DMS79 (cell line): ENCODE measurements at places on chromosomes 7 and 10.

- DNase-seq, result no peak
Observed at GRCh38 chr10:30192846-30193608, 133.6 kb upstream of the JCAD start.

DNA sequence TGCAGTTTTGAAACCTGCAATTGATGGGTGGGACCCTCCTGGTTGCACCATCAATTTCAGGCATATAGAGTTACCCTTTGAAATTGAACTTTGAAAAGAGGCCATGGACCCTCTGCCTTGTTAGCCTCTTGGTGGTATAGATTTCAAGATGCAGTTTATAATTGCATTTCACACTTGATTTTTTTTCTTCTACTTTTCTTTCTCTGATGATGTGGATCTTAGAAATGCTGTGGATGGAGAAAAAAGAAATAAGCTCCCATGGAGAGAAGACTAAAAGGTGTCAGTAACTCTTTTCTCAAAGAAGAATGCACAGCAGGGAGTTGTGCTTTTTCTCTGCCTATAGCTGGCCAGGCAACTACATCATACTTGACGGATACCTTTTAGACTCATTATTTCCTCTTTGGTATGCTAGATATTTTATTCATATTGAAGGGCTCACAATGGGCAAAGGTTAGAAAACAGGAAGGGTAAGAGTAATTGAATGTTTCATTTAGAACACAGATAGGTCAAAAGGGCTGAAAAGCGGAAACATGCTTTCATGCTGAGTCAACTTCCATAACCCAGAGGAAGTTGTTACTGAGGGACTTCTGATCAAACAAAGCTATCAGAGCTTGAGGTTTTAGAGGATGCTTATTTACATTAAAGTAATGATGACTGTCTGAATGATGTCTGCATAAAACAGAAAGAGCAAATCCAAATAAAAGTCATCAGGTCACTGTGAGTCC, 773.2 kb upstream of the LRRN3 start:
- DNase-seq, result no peak

DNA sequence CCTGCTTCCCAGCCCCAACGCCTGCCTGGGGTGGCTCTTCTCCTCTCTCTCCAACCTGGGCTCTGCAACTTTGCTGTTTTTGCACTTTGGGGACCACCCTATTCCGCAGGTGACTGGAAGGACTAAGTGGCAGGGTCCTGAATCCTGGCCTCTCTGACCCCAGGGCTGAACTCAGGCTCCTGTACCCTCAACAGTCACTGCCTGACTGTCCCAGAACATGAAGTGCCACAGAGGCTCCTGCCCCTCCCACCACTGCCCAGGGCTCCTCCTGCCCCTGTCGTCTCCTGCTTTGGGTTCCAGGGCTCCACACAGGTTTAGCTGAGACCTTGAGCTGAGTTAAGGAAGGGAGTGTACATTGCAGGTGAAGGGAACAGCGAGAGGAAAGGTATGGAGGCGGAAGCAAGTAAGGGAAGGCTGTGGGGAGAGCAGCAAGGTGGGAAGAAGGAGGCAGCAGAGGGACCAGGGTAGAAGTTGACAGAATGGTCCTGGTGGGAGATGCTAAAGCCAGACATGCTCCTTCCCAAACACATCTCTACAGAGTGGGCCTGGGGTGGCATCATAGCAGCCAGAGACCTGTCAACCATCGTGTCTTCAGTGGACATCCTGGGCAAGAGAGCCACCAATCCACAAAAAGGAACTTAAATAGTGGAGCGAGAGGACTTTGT, 5.7 kb upstream of the GRID1 start:
- no peak for DNase-seq

GRCh38 chr10:42519761-42520460, 118.5 kb downstream of the ZNF33B start:
- no peak for DNase-seq

GRCh38 chr10:59242057-59242456, 65.6 kb downstream of the PHYHIPL start:
- DNase-seq, result no peak

GRCh38 chr10:17038627-17039026, 91.0 kb downstream of the CUBN start:
- no peak for DNase-seq

DNA sequence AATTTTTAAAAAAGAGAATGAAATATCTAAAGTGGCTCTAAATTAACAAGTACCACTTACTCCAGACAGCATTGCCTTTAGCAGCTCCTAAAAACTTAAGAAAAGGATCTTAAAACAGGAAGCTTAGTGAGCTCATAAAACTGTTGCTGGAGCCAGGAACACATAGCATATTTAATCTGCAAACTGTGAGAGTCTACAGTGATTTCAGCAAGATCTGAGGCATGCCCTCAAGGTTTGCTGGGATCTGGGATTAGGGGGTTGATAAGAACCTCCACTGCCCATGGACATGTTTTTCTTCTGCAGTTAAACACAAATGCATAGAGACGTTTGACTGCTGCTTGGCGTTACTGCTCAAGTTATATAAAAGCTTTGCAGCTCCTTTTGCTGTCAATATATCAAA, 3.8 kb downstream of the GLI3 start:
- DNase-seq, result no peak

DNA sequence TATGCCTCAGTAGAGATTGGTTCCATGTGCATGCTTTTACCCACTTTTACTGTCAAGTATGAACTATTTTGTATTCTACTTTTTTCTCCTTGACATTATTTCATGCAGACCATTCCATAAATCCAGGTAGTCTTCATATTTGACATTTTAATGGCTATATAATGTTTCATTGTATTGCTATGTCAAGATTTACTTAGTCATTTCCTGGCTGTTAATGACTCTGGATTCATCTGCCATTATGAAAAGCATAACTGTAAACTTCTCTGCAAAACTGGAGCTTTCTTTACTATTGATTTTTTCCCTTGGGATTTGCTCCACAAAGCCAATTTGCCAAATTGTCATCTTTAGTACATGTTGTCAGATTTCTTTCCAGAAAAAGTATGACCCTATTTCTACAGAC, 6.8 kb upstream of the MSRB2 start:
- no peak for DNase-seq

DNA sequence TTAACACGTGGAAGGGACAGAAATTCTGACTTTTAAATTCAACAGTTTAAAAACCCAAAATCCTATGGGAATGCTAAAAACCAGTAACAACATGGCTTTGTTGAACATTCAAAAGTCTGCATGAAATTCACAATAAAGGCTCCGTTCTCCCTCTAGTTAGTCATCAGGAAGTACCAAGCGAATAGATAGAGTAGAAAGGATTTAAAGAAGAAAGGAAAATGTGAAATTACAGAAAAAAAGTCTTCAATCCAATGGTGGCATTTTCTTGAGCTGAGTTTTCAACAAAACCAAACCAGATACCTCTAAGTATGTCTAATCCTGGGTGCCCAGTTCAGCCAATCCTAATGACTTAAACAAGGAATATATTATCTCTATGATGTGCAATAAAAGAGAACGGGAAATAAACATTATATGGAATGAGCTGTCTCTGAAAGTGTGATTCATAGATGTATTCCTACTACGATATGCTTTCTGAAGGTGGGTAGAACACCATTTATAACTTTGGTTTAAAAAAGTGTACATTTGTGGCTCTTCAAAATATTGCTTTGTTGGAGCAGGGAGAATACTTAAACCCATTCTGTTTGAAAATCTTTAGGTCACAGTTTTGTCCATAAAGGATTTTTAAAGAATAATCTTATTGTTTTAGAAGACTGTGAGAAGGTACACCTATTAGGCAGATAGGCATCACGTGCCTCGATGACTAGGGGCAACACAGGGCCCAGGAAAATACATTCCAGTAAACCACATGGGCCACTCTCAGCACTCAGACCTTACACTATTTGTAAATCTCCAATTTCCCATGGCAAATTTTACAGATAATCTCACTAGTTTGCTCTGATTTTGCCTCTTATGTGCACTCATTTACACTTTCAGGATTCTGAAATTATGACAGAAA, 87.7 kb downstream of the CUBN start:
- DNase-seq, result no peak

DNA sequence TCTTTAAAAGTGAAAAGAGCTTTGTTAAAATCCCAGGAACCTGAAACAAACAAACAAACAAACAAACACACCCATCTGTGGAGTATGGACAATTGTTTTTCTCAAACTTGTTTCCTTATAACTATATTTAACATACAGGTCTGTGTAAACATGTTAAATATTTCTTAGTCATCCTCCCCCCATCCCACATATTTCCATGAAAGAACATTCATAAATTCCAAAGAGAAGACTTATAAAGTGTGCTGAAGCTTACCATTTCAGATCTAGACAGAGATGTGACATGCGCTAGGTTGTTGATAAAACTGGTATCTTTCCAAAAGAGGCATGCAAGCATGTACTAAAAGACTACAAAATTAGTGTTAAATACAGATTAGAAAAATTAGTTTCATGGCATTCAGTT, 6.5 kb downstream of the FKBP14 start:
- DNase-seq, result no peak

DNA sequence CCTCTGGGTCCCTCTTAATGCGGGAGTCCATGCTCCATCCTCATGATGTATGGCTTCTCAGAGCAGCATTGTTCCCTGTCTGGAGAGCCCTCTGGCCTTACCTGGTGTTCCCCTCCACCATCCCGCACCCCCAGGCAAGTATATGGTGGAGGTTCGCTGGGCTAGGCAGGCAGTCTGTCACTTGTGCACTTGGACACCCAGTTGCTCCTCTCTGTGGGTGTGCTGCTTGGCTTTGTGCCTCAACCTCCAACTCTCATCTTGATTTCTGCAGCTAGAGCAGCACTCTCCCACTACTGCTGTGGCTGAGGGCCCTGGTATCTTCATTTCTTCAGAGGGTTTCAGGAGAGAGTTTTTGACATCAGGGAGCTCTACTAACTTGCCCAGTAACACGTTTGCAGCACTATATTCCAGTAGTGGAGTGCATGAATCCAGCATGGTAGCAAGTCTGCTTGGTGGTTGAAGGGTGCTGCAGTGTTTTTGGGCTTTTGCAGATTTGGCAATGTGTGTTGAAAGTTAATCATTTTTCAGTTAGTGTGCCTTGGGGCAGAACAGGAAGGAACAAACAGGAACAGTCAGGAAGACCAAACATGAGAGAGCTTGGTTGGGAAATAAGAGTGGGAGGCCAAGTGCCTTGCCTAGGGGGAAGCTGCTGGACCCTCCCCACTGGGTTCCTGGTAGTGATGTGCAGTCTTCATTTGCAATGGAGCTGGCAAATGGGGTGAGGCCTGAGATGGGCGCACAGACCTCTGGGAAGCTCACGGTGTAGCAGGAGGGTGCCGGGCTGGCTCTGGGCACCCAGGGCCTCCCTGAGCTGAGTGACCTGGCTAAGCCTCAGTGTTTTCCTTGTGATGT, 37.4 kb downstream of the TSPAN14 start:
- DNase-seq, result no peak

GRCh38 chr10:51881213-51881612, 181.8 kb upstream of the CSTF2T start:
- no peak for DNase-seq

DNA sequence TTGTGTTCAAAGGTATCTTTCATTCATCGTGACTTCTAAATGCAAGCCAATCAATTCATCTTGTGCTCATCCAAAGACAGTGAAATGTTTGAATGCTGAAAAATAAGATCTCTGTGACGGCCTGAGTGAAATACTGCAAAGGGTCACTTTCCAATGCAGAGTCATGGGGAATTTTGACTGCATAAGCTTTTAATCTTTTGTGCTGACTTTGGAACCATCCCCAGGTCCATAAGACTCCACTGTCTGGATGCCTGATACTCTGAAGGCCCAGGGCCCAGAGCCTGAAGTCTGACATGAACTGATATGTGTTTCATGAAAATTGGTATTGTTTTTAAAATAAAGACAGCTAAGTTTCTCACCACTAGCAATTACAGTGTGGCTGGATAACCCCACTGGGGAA, 39.0 kb downstream of the PPP1R3C start:
- DNase-seq, result no peak

DNA sequence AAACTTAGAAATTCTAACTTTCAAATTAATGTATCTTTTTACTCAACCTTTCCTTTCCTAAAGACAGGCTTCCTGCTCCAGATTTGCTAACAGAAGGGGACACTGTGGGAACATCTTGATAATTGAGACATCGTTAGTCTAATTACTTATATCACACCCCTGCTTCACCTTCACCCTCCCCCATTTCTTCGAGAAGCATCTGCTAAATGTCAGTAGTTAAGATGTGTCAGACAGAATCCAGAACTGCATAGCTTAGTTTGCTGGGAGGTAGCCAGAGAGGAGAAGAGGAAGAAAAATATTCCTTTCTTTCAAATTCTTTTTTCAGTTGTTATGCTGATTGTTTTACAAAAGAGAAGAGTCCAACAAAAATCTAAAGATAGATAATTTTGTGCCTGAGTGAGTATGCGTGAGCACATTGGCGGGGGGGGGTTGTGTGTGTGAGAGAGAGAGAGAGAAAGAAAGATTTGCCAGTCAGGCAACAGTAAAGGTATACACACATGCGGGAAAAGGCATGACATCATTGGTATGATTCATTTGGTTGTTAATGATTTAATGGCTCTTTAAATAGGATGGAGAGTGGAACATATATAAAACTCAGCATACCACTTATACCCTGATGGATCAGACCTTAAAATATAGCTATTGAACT, 192.4 kb downstream of the PTN start:
- no peak for DNase-seq

DNA sequence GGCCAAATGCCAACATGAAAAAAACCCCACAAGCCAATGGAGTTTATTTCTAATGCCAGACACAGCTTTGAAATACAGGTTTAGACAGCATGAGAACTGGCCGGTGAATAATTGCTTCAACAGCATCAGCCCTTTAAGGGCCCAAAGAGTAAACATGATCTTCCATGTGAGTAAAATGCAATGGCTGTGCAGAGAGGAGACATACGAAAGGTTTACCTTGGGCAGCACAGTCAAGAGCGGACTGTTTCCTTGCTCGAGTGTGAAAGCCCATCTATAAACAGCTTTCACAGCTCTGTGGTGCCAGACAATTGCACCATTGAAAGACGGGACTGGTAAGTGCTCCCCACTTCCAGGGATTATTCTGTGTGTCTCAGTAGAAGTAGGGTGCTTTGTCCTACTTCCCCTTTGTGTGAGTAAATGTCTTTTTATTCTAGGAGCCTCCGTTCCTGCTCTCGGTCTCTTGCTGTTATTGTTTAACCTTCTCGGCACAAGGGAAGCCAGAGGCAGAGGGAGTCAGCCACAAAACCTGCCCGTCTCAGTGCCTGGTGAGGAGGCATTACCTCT, 77.8 kb upstream of the KAT6B start:
- DNase-seq, result no peak

DNA sequence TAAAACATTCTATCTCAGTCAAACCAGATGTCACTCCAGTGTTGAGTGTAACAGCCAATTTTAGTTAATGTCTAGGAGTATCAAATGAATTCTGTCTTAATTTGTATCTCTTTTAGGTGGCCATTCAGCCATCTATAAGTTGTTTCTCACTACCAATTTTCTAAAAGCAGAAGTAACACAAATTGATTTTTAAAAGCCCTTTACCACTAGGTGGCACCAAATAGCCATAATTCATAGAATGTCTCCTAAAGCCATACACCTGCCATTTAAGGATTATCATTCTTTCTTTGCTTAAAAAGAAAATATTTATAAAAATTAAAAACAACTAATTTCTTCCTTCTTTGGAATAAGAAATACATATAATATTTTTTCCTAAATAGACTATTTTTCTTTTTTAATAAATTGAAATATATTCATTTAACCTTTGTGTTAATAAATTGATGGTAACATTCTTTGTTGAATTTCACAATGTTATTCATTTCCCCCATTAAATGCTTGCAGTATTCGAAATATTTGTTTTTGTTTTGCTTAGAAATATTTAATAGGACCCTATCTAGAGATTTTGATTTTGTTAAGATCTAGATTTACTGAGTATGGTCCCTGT, 107.8 kb upstream of the PPP1R3A start:
- DNase-seq, result peak; percentile 31

- DNase-seq, result peak; percentile 17
Observed at GRCh38 chr7:98399890-98400541, 874 bp downstream of the BAIAP2L1 start.

- DNase-seq, result no peak
Observed at GRCh38 chr10:73494877-73495225, 973 bp downstream of the PPP3CB start.
